Gastrocnemius medialis (tissue), 4 donors: ENCODE measurements at places on chromosomes 5 and 9. TPM values are rescaled to one million over a fixed set of nuclear protein-coding genes. Genes with fewer than 3 reads are reported as not detected.

DNA sequence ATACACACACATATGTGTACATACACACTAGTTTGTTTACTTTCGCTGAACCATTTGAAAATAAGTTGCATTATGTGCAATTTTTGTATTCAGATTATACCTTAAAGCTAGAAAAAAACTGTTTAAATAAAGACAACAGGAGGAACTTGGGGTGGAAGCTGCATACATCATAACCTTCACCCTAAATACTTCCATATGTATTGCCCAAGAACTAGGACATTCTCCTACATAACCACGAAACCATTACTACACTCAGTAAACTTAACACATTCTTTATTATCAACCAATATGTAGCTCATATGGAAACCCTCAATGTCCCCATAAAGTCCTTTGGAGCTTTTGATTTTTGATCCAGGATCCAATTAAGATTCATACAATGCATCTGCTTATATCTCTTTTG is 83.3 kb downstream of the GIN1 start:
- DNase-seq = no peak
- H3K4me1 ChIP-seq = no peaks in the 10 kb centered on the region
- H3K27ac ChIP-seq = no peak overlapping the region
- H3K4me3 ChIP-seq = no peak overlapping the region

DNA sequence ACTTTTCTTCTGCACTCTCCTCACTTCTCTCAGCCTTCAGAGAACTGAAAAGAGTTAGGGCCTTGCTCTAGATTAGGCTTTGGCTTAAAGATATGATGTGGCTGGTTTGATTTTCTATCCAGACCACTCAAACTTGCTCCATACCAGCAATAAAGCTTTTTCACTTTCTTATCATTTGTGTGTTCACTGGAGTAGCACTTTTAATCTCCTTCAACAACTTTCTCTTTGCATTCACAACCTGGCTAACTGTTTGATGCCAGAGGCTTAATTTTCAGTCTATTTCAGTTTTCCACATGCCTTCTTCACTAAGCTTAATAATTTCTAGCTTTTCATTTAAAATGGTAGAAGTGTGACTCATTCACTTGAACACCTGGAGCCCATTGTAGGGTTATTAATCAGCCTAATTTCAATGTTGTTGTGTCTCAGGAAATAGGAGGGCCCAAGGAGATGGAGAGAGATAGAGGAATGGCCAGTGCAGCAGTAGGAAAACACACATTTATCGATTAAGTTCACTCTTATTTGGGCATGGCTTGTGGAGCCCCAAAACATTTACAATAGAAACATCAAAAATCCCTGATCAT is 5.9 kb downstream of the ATPSCKMT start:
- no peak for DNase-seq
- H3K27me3 ChIP-seq = no peaks in the 10 kb centered on the region
- no peak overlapping the region for H3K27ac ChIP-seq
- peaks cover 6% of the 10 kb centered on the region for H3K4me1 ChIP-seq
- H3K36me3 ChIP-seq = peaks cover 5% of the 10 kb centered on the region
- no peak overlapping the region for H3K4me3 ChIP-seq

- no peak overlapping the region for H3K4me3 ChIP-seq
- H3K27ac ChIP-seq = no peak overlapping the region
- no peaks in the 10 kb centered on the region for H3K4me1 ChIP-seq
- H3K36me3 ChIP-seq = no peaks in the 10 kb centered on the region
- no peaks in the 10 kb centered on the region for H3K27me3 ChIP-seq
Measured at GRCh38 chr5:35598707-35599370, 18.8 kb upstream of the SPEF2 start.

DNA sequence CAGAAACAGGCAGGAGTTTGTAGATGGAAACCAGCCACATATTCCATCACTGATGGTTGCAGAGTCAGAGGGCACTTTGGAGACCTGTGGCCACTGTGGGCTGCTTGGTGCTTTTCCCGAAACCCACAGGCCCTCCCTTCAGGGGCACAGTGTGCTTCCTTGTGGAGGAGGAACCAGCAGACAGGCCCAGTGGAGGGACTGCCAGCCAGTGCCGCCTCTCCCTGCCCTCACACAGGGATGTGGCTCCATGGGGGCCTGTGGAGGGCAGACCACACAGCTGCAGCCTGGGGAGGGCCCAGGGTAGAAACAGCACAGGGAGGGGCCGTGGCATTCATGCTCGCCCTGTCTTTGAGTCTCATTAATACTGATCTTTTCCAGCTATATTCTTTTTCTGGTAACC is 35.2 kb downstream of the CEP72 start:
- no peak overlapping the region for H3K4me3 ChIP-seq
- H3K4me1 ChIP-seq = no peaks in the 10 kb centered on the region
- no peak overlapping the region for H3K27ac ChIP-seq
- H3K36me3 ChIP-seq = no peaks in the 10 kb centered on the region
- H3K27me3 ChIP-seq = no peaks in the 10 kb centered on the region

GRCh38 chr5:73155271-73156222 is 17.4 kb upstream of the TMEM174 start:
- no peaks in the 10 kb centered on the region for H3K36me3 ChIP-seq
- H3K27ac ChIP-seq = no peak overlapping the region
- H3K4me1 ChIP-seq = no peaks in the 10 kb centered on the region
- no peak overlapping the region for H3K4me3 ChIP-seq
- DNase-seq = no peak

CARD6 gene
- 3.7 TPM for total RNA-seq

GRCh38 chr5:171627936-171628632 is 157.5 kb upstream of the SMIM23 start:
- no peaks in the 10 kb centered on the region for H3K36me3 ChIP-seq
- H3K4me1 ChIP-seq = peaks cover 6% of the 10 kb centered on the region
- H3K27me3 ChIP-seq = peaks cover 5% of the 10 kb centered on the region

- peaks cover 27% of the 10 kb centered on the region for H3K4me1 ChIP-seq
- H3K36me3 ChIP-seq = peaks cover 12% of the 10 kb centered on the region
- H3K4me3 ChIP-seq = peak overlapping the region; percentile 59
- H3K27ac ChIP-seq = peak overlapping the region; percentile 100
- H3K27me3 ChIP-seq = no peaks in the 10 kb centered on the region
Measured at GRCh38 chr9:128065907-128066712, 1.0 kb downstream of the NAIF1 start.

DNA sequence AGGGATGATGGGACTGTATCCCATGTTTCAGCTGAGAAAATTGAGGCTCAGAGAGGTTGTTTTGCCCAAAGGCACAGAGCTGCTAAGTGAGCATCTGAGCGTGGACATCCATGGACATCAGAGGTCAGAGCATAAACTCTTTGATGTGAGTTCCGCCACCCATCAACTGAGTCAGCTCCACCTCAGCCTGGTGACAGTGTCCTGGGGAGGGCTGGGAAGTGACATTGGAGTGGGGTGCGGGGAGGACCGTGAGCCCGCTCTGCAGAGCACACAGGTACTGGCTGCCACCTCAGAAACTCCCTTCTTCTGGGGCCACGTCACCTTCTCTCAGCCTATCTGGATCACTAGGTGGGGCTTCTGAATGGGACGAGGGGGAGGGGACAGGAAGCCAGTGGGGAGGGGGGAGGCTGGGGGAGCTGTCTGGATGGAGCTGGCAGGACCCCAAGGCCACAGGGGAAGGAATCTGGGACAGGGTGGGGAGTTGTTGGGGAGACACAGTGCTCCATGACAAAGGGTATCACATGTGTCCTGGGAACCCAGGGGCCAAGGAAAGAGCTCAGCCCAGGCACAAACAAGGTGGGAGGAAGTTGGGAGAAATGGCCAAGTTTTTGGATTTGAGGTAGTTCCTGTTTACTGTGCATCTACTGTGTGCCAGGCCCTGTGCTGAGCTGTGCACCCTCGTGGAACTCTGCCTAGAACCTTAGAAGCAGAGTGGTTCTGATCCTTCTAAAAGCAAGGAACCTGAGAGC is 2.5 kb downstream of the LAMC3 start:
- H3K27me3 ChIP-seq = peaks cover 48% of the 10 kb centered on the region
- no peaks in the 10 kb centered on the region for H3K36me3 ChIP-seq
- no peak for DNase-seq
- H3K4me1 ChIP-seq = no peaks in the 10 kb centered on the region
- H3K27ac ChIP-seq = no peak overlapping the region

HSPA9 gene
- total RNA-seq = 840 TPM

- H3K36me3 ChIP-seq = no peaks in the 10 kb centered on the region
- H3K4me3 ChIP-seq = peak overlapping the region; percentile 73
- H3K4me1 ChIP-seq = peaks cover 31% of the 10 kb centered on the region
- DNase-seq = no peak
Measured at GRCh38 chr9:32524892-32525708, 896 bp downstream of the RIGI start.

DNA sequence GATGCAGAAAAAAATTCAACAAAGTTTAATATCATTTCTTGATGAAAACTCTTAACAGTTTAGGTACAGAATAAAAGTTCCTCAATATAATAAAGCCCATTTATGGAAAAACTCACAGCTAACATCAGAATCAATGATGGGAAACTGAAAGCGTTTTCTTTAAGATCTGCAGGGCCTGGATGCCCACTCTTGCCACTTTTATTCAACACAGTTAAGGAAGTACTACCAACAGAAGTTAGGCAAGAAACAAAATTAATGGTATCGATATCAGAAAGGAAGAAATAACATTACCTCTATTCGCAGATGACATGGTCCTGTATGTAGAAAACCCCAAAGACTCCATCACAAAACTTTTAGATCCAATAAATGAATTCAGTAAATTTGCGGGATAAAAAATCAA is 542.4 kb upstream of the RGMB start:
- no peak overlapping the region for H3K4me3 ChIP-seq
- no peaks in the 10 kb centered on the region for H3K27me3 ChIP-seq
- DNase-seq = no peak
- H3K4me1 ChIP-seq = no peaks in the 10 kb centered on the region

DNA sequence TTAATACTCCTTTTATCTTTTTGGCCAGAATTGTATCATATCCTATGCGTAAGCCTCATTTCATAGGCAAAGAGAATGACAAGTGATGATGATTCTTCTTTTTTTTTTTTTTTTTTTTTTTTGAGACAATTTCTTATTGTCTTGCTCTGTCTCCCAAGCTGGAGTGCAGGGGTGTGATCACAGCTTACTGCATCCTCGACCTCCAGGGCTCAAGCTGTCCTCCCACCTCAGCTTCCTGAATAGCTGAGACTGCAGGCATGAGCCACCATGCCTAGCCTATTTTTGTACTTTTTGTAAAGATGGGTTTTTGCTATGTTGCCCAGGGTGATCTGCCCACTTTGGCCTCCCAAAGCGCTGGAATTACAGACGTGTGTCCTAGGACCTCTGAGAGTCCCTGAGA is 41.9 kb upstream of the C5orf24 start:
- no peak overlapping the region for H3K4me3 ChIP-seq
- DNase-seq = no peak
- H3K4me1 ChIP-seq = no peaks in the 10 kb centered on the region
- no peaks in the 10 kb centered on the region for H3K27me3 ChIP-seq
- H3K27ac ChIP-seq = no peak overlapping the region
- peaks cover 41% of the 10 kb centered on the region for H3K36me3 ChIP-seq

IFNK gene
- not detected for total RNA-seq
